Suprapubic skin (tissue), 4 donors: ENCODE measurements at places on chromosomes 7 and 10. TPM values are rescaled to one million over a fixed set of nuclear protein-coding genes. Genes with fewer than 3 reads are reported as not detected.

Gene GRM3
- total RNA-seq: not detected

Gene SEC61G
- total RNA-seq: 116 TPM

Gene CHAT
- not detected for total RNA-seq

Gene TSPAN15
- 8.5 TPM for total RNA-seq

Gene ACSL5
- total RNA-seq: 5.6 TPM

DNA sequence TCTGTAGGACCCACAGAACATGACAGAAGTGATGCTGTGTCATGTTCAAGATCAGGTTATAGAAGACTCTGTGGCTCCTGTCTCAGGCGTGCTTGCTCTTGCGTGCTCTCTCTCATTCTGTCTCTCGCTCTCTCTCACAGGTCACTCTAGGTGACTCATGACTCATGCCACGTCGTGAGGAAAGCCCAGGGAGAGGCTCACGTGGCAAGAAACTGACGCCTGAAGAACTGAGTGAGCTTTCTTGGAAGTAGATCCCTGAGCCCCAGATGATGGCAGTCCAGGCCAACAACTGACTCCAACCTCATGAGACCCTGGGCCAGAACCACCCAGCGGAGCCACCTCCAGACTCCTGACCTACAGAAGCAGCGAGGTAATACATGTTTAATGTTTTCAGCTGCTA is 103.3 kb downstream of the DNMBP start:
- peaks cover 11% of the 10 kb centered on the region for H3K4me1 ChIP-seq
- H3K27ac ChIP-seq: no peak overlapping the region
- no peak for DNase-seq
- no peak overlapping the region for H3K4me3 ChIP-seq

DNA sequence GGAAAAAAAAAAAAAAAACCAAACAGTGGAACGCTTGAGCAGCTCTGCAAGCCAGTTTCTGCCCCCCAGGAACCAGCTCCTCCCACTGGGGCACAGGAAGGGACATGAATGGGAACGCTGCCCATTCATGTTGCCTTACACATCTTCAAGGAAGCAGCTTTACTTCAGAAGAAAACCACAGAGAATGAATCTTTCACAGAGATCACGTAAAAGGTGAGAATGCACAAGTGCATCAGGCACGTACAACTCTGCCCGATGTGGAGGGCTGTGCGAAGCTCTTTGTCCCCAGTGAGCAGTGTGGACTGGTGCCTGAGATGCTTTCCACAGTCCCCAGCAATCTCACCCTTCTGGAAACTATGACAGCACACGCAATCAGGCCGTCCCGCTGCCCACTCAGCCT is 106.2 kb downstream of the DLG5 start:
- no peak overlapping the region for H3K27ac ChIP-seq
- DNase-seq: no peak
- H3K36me3 ChIP-seq: peaks cover 93% of the 10 kb centered on the region
- H3K27me3 ChIP-seq: no peaks in the 10 kb centered on the region
- no peaks in the 10 kb centered on the region for H3K4me1 ChIP-seq

- no peaks in the 10 kb centered on the region for H3K4me1 ChIP-seq
- H3K36me3 ChIP-seq: no peaks in the 10 kb centered on the region
- no peak overlapping the region for H3K27ac ChIP-seq
- H3K27me3 ChIP-seq: no peaks in the 10 kb centered on the region
Observed at GRCh38 chr10:60334991-60335390, 54.7 kb downstream of the ANK3 start.

DNA sequence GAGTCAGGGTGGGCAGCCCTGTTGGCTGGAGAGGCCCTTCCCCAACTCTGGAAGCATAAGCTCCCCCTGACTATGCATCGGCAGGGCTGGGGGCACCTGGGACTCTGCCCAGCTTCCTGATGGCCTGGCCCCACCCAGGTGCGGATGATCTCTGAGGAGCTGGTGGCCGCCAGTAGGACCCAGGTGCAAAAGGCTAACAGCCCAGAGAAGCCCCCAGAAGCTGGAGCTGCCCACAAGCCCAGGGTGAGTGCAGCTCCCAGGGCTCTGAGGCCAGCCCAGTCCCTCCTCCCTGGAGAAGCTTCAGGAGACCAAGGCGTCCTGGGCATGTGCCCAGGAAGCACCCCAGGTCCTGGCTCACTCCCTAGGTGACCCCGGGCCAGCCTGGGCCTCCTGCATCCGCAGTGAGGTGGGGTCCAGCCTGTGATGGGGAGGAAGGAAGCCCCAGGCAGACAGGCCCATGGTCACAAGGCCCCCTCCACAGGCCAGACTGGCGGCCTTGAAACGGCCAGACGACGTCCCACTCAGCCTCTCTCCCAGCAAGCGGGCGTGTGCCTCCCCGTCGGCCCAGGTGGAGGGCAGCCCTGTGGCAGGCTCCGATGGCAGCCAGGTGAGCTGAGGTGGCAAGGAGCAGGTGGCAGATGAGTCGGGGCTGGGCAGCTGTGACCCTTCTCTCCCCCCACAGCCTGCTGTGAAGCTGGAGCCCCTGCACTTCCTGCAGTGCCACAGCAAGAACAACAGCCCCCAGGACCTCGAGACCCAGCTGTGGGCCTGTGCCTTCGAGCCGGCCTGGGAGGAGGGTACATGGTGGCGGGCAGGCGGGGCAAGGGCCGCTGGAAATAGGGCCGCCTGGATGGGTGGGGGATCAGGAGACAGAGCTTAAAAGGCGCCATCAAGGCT is 3.0 kb downstream of the LRWD1 start:
- H3K4me3 ChIP-seq: no peak overlapping the region
- H3K4me1 ChIP-seq: peaks cover 34% of the 10 kb centered on the region
- no peak overlapping the region for H3K27ac ChIP-seq
- no peaks in the 10 kb centered on the region for H3K27me3 ChIP-seq
- peaks cover 39% of the 10 kb centered on the region for H3K36me3 ChIP-seq

DNA sequence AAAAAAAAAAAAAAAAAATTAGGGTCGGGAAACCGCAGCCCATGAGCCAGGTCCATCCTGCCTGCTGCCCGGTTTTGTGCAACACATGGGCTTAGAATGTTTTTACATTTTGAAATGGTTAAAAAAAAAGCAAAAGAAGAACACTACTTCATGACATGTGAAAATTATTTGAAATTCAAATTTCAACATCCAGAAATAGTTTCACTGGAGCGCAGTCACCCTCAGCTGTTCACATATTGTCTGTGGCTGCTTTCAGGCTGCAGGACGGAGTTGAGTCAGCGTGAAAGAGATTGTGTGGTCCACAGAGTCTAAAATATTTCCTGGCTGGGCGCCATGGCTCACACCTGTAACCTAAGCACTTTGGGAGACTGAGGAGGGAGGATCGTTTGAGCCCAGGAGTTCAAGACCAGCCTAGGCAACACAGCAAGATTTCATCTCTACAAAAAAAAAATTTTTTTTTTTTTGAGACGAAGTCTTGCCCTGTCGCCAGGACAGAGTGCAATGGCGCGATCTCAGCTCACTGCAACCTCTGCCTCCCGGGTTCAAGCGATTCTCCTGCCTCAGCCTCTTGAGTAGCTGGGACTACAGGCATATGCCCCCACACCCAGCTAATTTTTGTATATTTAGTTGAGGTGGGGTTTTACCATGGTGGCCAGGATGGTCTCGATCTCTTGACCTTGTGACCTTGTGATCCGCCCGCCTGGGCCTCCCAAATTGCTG is 63.9 kb upstream of the ECHDC3 start:
- no peak overlapping the region for H3K27ac ChIP-seq
- DNase-seq: no peak
- peaks cover 11% of the 10 kb centered on the region for H3K27me3 ChIP-seq

DNA sequence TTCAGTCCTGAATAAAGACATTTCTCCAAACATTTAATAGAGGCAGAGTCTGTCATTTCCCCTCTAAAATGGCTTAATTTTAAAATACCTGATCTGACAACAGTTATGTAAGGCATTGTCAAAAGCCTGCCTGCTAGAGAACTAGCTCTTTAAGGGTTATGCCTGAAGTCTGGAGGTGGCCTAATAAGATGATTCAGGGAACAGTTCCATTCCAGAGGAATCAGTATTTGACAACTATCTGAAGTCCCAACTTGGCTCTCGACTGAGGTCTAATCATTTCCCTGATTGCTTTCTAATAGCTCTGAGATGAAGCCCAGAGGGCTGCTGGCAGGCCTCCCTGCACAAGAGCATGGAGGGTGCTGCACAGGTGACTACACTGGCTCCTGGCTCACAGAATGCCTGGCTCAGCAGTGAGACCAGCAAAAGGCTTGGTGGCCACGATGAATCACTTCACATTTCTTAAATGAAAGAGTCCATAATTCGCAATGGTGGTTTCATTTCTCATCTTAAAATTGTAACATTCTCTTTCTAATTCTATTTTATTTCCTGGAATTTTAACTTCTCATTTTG is 509.6 kb upstream of the POM121L12 start:
- H3K27me3 ChIP-seq: no peaks in the 10 kb centered on the region
- H3K36me3 ChIP-seq: no peaks in the 10 kb centered on the region
- no peak overlapping the region for H3K27ac ChIP-seq
- DNase-seq: no peak
- no peaks in the 10 kb centered on the region for H3K4me1 ChIP-seq

GRCh38 chr7:29806208-29806994 is at the start of gene WIPF3:
Gene WIPF3, plus strand, starts transcription at chr7:29806508. Its CDS starts 28,217 bp downstream, at chr7:29834725.
- no peak within 1 kb of the TSS for H3K27ac ChIP-seq
- no peak for DNase-seq
- H3K36me3 ChIP-seq: no peaks in the 10 kb centered on the region
- peaks cover 17% of the 10 kb centered on the region for H3K4me1 ChIP-seq

- H3K4me3 ChIP-seq: no peak overlapping the region
- no peaks in the 10 kb centered on the region for H3K36me3 ChIP-seq
- no peaks in the 10 kb centered on the region for H3K27me3 ChIP-seq
- DNase-seq: no peak
Observed at GRCh38 chr10:26792758-26793495, 67.8 kb downstream of the ABI1 start.

GRCh38 chr10:89981891-89982290 is 280.5 kb downstream of the KIF20B start:
- no peaks in the 10 kb centered on the region for H3K4me1 ChIP-seq
- no peaks in the 10 kb centered on the region for H3K27me3 ChIP-seq
- no peak overlapping the region for H3K4me3 ChIP-seq
- no peak for DNase-seq

DNA sequence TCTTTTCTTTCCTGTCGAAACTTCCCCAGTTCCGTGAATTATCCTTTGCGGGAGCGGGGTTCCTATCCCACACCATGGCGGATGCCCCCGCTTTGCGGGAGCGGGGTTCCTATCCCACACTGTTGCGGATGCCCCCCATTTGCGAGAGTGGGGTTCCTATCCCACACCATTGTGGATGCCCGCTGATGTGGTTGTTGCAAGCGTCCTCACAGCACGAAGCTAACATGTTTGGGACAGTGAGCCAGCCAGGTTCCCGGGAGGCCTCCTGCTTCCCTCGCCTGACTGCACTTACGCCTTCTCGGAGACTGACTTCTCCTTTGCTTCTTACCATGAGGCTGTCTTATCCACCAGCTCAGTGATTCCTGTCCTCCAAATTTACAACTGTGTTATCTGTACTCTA is 134.7 kb downstream of the VIPR2 start:
- H3K27ac ChIP-seq: no peak overlapping the region
- H3K27me3 ChIP-seq: no peaks in the 10 kb centered on the region
- no peaks in the 10 kb centered on the region for H3K36me3 ChIP-seq
- peaks cover 9% of the 10 kb centered on the region for H3K4me1 ChIP-seq
- DNase-seq: peak; percentile 56
- H3K4me3 ChIP-seq: no peak overlapping the region

GRCh38 chr7:137953665-137954470 is 48.0 kb downstream of the CREB3L2 start:
- no peak overlapping the region for H3K4me3 ChIP-seq
- DNase-seq: no peak
- peaks cover 38% of the 10 kb centered on the region for H3K4me1 ChIP-seq
- H3K36me3 ChIP-seq: no peaks in the 10 kb centered on the region

DNA sequence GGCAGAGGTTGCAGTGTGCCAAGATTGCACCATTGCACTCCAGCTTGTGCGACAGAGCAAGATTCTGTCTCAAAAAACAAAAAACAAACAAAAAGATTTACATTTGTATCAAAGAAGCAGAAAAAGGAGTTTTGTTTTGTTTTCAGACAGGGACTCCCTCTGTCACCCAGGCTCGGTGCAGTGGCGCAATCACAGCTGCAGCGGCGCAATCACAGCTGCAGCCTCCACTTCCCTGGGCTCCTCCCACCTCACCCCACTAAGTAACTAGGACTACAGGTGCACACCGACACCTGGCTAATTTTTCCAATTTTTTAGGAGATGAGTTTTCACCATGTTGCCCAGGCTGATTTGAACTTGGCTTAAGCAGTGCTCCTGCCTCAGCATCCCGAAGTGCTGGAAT is 1.8 kb downstream of the ARMC10 start:
- H3K27ac ChIP-seq: no peak overlapping the region
- DNase-seq: no peak
- H3K4me3 ChIP-seq: no peak overlapping the region
- H3K27me3 ChIP-seq: no peaks in the 10 kb centered on the region

GRCh38 chr7:97307521-97308108 is 190.1 kb downstream of the SDHAF3 start:
- H3K27ac ChIP-seq: no peak overlapping the region
- no peaks in the 10 kb centered on the region for H3K4me1 ChIP-seq
- H3K27me3 ChIP-seq: no peaks in the 10 kb centered on the region
- no peak overlapping the region for H3K4me3 ChIP-seq

DNA sequence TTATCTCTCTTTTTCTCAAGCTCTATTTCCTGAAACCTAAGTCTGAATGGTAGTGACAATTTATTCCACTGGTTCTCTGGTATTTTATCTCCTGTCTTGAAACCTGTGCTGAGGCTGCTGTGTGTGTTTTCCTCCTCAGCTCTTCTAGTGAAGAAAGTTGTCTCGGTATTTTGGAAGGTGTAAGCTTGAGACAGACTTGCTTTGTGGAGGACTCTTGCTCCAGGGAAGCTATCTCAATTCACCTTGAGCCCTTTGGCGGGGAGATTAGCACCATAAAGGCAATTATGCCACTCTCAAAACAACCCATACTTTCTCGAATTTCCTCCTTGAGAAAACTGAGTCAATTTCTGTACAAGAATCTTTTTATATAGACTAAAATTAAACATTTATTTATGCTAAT is 141.6 kb downstream of the THSD7A start:
- H3K4me3 ChIP-seq: no peak overlapping the region
- H3K27ac ChIP-seq: no peak overlapping the region
- no peaks in the 10 kb centered on the region for H3K27me3 ChIP-seq
- H3K4me1 ChIP-seq: no peaks in the 10 kb centered on the region
- DNase-seq: no peak

DNA sequence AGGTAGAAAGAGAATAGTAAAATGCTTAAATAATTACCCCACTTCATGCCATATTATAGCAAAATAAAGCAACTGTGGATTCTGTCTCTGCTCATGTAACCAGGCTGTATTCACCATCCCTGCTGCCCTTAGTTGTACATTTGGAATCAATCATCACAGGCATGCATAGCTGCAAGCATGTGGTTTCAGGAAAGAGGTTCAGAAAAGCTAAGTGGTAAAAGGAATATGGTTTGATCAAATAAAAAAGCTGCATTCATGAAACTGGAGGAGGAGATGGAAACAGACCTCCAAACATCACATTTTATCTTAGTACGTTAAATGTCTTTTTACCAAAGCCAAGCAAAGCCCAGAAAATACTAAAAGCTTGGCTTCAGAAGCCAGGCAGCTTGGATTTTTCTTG is 81.3 kb downstream of the ADAM22 start:
- no peak for DNase-seq
- no peaks in the 10 kb centered on the region for H3K27me3 ChIP-seq
- H3K27ac ChIP-seq: no peak overlapping the region
- H3K4me1 ChIP-seq: no peaks in the 10 kb centered on the region
- H3K36me3 ChIP-seq: no peaks in the 10 kb centered on the region

GRCh38 chr7:117949232-117949631 is 76.0 kb upstream of the CTTNBP2 start:
- no peaks in the 10 kb centered on the region for H3K27me3 ChIP-seq
- no peak overlapping the region for H3K4me3 ChIP-seq
- no peak for DNase-seq
- H3K36me3 ChIP-seq: no peaks in the 10 kb centered on the region
- peaks cover 8% of the 10 kb centered on the region for H3K4me1 ChIP-seq

GRCh38 chr10:42971251-42971599 is 105.6 kb upstream of the RET start:
- H3K36me3 ChIP-seq: no peaks in the 10 kb centered on the region
- no peak overlapping the region for H3K4me3 ChIP-seq
- H3K27me3 ChIP-seq: no peaks in the 10 kb centered on the region
- no peak for DNase-seq
